Stimulated activated CD8-positive, alpha-beta memory T cell treated with anti-CD3 and anti-CD28 coated beads, Interleukin-12 subunit alpha, Interleukin-12 subunit beta, amount 100 ng/mL, for 4 hours (primary cell): ENCODE measurements at places on chromosomes 12 and 14.
A peak's percentile ranks its signal among the peaks of the same experiment; 100 is the strongest.

DNA sequence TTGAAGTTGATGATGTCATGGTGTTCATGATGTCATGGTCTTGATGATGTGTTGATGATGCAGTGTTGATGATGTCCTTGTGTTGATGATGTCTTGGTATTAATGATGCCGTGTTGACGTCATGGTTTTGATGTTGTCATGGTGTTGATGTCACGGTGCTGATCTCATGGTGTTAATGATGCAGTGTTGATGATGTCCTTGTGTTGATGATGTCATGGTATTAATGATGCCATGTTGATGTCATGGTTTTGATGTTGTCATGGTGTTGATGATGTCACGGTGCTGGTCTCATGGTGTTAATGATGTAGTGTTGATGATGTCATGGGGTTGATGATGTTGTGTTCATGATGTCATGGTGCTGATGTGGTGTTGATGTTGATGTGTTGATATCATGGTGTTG lies 48.0 kb upstream of the RIMBP2 start:
- DNase-seq, result no peak

DNA sequence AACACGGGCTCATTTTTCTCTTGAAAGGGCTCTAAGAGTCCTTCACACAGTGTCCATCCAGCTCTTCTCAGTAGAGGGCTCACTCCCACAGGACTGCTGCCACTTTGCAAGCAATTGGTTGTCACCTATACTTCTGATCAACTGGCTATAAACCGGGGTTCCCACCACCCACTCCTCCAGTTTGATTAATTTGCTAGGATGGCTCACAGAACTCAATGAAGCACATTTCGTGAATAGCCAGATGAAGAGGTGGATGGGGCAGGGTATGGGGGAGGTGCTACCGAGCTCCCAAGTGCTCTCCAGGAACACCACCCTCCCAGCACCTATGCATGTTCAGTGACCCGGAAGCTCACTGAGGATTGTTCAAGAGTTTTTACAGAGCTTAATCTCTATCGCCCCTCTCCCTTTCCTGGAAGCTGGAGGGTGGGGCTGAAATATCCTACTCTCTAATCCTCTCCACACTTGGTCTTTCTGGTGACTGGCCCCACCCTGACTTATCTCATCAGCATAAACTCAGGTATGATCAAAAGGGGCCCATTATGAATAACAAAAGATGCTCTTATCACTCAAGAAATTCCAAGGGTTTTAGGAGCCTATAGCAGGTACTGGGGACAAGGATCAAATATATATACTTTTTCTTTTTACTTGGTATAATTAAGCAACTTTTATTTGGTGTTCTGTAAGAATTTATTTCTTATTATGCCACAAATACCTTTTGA lies 13.9 kb upstream of the EGLN3 start:
- no peak for DNase-seq

DNA sequence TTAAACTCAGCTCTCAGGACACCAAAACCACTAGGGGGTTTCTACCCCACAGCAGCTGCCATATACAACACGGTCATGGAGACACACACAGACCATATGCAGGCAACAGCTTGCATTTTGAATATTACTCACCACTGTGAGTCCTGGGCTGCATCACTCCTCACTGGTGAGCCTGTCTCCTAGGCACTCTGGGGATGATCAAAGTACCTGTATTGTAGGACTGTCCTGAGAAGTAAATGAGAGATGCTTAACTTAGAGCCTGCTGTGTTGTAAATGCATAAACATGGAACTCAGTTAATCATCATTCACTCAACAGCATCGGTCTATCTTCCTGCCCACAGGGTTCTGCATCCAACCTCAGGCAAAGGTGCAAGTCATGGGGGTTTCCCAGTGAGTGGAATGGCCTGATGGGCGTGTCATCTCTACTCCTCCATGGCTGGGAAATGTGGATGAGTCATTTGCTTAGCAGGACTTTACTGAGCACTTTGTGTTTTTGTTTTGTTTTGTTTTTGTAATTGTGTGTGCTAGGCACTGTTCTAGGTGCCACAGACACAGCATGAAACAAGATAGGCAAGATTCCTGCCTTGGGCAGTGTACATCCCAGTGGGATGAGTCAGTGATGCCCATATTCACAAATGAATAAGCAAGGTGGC lies 1141.2 kb upstream of the TMEM132C start:
- no peak for DNase-seq

DNA sequence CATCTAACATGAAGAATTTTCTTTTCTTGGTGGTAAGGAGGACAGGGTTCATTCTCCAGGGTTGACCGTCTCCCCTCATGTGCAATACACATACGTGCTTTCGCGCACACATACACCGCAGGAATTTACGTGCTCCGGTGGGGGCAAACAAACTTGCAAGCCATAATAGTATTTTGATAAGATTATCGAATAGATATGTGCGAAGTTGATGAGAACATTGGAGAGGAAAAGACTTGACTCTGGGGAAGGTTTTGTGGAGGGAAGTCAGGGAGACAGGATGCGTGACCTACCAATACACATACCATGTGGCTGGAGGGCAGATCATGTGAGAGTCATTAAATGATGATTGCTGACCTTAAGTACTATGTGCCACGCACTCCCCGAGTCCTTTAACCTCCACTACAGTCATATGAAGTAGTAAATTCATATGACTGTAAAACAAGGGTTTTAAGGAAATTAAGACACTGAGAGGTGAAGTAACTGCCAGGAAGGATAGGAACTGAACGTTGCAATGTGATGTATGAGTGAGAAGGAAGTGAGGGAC lies 921 bp downstream of the RAD51B start:
- DNase-seq, result no peak

- DNase-seq, result no peak
Observed at GRCh38 chr12:646442-647384, 16.5 kb downstream of the NINJ2 start.

- no peak for DNase-seq
Observed at GRCh38 chr14:32426028-32426427, 96.9 kb downstream of the AKAP6 start.

DNA sequence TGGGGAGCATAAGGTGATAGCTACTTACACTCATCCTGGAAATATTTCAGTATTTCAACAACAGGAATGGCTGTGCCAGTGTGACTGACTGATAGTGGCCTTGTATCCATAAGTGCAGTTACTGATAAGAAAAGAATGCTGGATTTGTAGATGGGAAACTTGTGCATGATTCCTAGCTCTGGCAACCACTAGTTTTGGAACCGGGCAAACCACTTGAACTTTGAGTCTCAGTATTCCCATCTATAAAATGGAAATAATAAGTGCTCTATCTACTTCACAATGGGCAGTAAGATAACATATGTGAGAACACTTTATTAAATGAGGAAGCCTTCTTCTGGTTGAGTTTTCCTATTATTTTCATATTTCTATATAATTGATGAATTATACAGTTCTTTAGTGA lies 77.2 kb downstream of the TPH2 start:
- no peak for DNase-seq

- peak; percentile 56 for DNase-seq
Observed at GRCh38 chr12:121793440-121793837, at the start of gene RHOF. Gene RHOF, minus strand, starts transcription at chr12:121793688. Its CDS starts 55 bp downstream, at chr12:121793633.

DNA sequence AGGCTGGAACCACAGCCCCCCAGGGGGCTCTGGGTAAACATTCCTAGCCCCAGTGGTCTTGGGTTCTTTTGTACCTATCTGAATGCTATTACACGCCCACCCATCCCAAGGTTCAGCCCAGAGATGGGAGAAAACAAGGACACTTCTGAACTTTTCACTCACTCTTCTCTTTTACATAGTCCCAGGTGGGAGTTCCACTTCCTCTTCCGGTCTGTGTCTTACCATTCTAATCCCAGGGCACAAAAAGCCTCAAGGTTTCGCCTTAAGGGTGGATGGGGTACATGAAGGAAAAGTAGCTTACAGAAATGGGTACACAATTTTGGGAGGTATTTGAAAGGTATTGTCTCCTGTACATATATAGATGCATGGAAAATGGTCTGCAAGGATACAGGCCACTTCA lies 79.0 kb downstream of the TMEM30B start:
- no peak for DNase-seq

DNA sequence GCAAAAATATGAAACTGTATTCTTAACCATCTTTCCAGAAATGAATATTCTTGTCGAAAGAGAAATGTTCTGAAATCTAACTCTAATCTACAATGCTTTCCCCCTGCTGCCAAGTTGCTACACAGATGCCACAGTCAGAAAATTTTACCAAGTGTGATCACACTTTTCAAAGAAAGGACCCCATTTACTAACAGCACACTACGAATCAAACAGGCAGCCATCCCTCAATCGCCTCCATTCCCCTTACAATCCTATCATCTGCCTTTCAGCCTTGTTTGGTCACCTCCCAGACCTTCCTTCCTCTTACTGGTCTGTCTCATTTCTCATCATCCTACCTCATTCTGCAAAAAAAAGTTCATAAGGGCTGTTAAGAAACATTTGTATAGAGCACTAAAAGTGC lies 190.1 kb downstream of the MED13L start:
- no peak for DNase-seq

GRCh38 chr12:18135509-18135908 lies 45.5 kb upstream of the RERGL start:
- no peak for DNase-seq

DNA sequence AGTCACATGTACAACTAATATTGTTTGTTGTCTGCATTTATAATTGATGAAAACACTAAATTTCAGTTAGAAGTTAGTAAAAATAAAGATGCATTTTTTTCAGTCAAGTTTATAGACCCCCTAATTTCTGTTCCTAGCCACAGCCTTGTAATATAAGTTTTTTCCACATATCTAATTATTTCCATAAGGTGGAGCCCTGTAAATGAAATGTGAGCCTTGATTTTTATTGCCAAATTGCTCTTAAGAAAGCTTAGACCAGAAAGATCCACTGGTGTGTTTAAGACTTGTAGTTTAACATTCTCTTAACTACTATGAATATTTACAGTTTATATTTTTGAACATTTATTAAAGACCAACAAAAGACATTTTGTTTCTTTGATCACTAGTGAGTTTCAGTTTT lies 322.1 kb upstream of the RGS6 start:
- no peak for DNase-seq

GRCh38 chr12:123132951-123133619 lies 17.8 kb downstream of the PITPNM2 start:
- DNase-seq, result no peak

- no peak for DNase-seq
Observed at GRCh38 chr14:30223385-30223785, 295.7 kb upstream of the PRKD1 start.

DNA sequence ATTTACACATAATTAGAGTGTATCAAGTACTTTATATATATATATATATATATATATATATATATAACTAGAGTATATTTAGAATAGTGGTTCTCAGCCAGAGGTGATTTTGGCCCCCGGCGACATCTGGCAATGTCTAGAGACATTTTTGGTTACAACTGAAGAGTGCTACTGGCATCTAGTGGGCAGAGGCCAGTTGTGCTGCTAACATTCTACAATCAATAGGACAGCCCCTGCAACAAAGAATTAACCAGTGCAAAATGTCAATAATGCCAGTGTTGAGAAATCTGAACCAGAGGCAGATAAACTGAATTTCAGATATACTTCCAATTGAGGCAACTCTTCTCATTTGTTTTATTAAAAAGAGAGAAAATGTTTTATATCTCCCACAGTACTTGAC lies 8.9 kb downstream of the GTF2A1 start:
- DNase-seq, result no peak

DNA sequence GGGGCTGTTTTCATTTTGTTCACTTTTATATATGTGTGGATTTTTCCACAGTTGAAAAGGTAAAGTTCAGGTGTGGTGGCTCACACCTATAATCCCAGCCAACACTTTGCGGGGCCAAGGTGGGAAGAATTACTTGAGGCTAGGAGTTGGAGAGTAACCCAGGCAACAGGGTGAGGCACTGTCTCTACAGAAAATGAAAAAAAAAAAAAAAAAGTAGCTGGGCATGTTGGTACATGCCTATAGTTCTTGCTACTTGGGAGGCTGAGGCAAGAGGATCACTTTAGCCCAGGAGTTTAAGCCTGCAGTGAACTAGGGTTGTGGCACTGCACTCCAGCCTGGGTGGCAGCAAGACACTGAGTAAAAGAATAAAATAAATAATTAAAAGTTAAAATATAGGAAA lies 326.5 kb downstream of the NAV3 start:
- DNase-seq, result no peak

- no peak for DNase-seq
Observed at GRCh38 chr12:6367065-6367968, 8.0 kb downstream of the SCNN1A start.

DNA sequence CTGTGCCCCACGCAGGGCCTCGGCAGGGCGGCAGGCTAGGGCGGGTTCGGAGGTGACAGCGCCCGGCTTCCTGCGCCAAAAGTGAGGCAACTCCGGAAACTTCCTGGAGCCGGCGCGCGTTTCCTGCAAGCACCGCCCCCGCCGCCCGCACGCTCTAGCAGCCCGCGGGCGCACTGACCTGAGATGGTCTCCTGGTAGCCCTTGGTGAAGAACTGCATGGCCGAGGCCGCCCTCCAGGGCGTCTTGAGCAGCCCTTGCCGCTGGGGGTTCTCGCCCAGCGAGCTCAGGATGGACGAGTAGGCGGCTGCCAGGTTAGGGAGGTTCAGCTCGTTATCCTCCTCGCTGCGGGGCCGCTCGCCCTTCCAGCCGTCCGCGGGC lies 494 bp downstream of the GCH1 start:
- peak; percentile 68 for DNase-seq

GRCh38 chr12:65308006-65308405 lies 29.5 kb downstream of the MSRB3 start:
- no peak for DNase-seq

GRCh38 chr12:114439817-114440216 lies 33.9 kb upstream of the TBX5 start:
- DNase-seq, result no peak

GRCh38 chr14:105020815-105021655 lies at the start of gene CDCA4:
Gene CDCA4, minus strand, starts transcription at chr14:105021083. Its CDS starts 9,154 bp downstream, at chr14:105011929.
- peak; percentile 98 for DNase-seq

DNA sequence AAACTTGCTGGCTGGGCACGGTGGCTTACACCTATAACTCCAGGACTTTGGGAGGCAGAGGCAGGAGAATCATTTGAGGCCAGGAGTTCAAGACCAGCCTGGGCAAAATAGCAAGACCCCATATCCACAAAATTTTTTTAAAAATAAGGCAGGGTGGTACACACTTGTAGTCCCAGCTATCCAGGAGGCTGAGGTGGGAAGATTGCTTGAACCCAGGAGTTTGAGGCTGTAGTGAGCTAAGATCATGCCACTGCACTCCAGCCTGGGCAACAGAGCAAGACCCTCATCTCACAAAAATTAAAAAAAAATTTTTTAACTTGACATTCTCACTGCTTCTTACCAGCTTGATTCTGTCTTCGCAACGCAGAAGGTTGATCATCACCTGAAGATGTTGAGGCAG lies 39.5 kb downstream of the SSH1 start:
- no peak for DNase-seq

DNA sequence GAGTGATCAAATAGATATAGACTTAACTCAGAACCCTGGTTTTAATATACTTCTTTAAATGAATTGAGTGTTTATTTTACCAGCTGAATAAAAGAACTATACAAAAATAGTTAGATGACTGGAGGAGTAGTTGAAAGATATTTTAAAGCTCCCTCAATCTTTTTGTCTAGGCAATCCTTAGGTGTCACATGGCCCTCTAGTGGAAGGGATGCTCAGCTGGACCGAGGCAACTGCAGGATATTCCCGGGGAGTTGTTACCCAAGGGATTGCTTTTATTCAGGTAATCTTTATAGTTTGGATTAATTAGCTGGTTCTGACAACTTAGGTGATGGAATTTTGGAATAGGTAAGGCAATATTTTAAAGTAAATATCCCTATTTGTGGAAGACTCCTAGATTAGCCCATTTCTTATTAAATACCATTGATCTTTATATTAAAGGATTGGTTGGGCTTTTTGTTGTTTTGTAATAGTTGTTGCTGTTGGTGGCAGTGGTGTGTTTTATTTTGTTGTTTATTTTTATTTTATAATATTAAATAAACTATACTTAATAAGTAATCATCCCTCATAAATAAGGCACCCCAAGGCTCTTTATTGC lies 57.1 kb downstream of the ZDHHC17 start:
- no peak for DNase-seq
